ENCODE measurements at places on chromosomes 11 and 22.

- DNase-seq: no peak
Observed at GRCh38 chr11:14132312-14132711, 169.8 kb downstream of the SPON1 start.

- DNase-seq: no peak
Observed at GRCh38 chr11:60858731-60859464, 3.1 kb upstream of the PTGDR2 start.

GRCh38 chr11:130150790-130151189 is 8.8 kb upstream of the ST14 start:
- DNase-seq: no peak

DNA sequence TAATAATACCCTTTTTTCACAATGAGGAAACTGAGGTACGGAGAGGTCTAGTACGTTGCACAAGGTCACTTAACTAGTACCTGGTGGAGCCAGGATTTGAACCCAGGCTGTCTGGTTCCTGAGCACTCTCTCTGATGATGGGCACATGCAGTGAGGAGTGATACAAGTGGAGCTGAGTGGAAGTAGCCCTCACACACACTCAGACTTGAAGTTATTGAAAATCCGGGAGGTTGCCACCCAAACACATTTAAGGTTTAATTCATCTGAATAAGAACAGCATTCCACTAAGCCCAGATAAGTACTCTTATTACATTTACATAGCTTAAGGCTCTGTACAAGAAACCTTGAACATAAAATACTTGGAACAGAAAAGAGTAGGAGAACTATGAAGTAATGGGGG is 4.8 kb downstream of the GRAP2 start:
- no peak for DNase-seq

GRCh38 chr11:47061429-47062178 is 115.1 kb downstream of the ARFGAP2 start:
- no peak for DNase-seq

- DNase-seq: no peak
Observed at GRCh38 chr11:103987629-103988594, 48.5 kb upstream of the DDI1 start.

- DNase-seq: no peak
Observed at GRCh38 chr22:26406118-26406517, 22.9 kb upstream of the ASPHD2 start.
